ENCODE measurements at places on chromosomes 1 and 21. TPM values are rescaled to one million over a fixed set of nuclear protein-coding genes. Genes with fewer than 3 reads are reported as not detected.
A peak's percentile ranks its signal among the peaks of the same experiment; 100 is the strongest.

The LRRC53 gene
- total RNA-seq = not detected

The PLA2G5 gene
- 45.4 TPM for total RNA-seq

DNA sequence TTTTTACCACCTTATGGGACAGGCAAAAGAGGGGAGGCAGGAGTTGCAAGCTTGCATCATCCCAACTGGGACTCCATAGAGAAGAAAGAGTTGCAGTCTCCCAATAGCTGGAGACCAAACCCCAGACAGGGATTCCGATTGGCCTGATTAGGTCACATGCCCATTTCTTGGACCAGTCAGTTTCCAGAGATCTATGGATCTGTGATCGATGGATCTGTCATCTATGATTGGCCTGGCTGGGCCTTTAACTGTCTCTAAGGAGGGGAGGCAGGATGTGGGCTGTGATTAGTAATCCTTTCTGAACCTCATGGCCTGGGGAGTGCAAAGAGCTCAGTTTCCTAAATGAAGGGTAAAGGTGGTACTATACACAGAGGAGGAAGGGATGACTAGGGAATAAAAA lies 252.1 kb downstream of the MATN1 start:
- H3K27ac ChIP-seq = no peak overlapping the region
- H3K27me3 ChIP-seq = no peaks in the 10 kb centered on the region
- no peaks in the 10 kb centered on the region for H3K36me3 ChIP-seq
- no peak for DNase-seq
- H3K4me3 ChIP-seq = no peak overlapping the region
- H3K4me1 ChIP-seq = no peaks in the 10 kb centered on the region

GRCh38 chr1:185314411-185314810 lies 2.6 kb downstream of the IVNS1ABP start:
- peak overlapping the region; percentile 97 for H3K27ac ChIP-seq
- peak overlapping the region; percentile 2 for H3K4me3 ChIP-seq
- H3K36me3 ChIP-seq = peaks cover 11% of the 10 kb centered on the region
- no peak for DNase-seq

The C8A gene
- total RNA-seq = not detected

DNA sequence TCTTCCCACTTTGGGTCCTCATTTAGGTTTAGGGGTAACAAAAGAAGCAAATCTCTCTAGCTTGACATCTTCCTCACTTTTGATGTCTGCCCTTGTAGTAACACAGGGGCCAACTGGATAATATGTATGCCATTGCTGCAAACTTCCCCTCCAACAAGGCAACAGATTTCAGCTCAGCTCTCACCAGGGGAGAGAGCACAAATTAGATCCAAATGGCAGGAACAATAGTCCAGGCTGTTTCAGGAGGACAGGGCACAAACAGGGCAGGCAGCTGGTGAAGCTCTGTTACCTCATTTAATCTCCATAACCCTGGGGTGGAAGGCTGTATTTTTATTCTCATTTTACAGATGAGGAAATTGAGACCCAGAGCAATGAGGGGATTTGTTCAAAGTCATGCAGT lies 4.3 kb upstream of the PIK3R3 start:
- no peak overlapping the region for H3K27ac ChIP-seq
- no peak overlapping the region for H3K4me3 ChIP-seq
- H3K4me1 ChIP-seq = peaks cover 12% of the 10 kb centered on the region
- no peaks in the 10 kb centered on the region for H3K27me3 ChIP-seq
- DNase-seq = no peak

The LCE1E gene
- total RNA-seq = not detected

The AMY1C gene
- not detected for total RNA-seq

GRCh38 chr21:34919406-34919805 lies 129.7 kb downstream of the RUNX1 start:
- H3K4me3 ChIP-seq = no peak overlapping the region
- no peak for DNase-seq
- no peak overlapping the region for H3K27ac ChIP-seq
- no peaks in the 10 kb centered on the region for H3K4me1 ChIP-seq

The KCNJ6 gene
- total RNA-seq = not detected

DNA sequence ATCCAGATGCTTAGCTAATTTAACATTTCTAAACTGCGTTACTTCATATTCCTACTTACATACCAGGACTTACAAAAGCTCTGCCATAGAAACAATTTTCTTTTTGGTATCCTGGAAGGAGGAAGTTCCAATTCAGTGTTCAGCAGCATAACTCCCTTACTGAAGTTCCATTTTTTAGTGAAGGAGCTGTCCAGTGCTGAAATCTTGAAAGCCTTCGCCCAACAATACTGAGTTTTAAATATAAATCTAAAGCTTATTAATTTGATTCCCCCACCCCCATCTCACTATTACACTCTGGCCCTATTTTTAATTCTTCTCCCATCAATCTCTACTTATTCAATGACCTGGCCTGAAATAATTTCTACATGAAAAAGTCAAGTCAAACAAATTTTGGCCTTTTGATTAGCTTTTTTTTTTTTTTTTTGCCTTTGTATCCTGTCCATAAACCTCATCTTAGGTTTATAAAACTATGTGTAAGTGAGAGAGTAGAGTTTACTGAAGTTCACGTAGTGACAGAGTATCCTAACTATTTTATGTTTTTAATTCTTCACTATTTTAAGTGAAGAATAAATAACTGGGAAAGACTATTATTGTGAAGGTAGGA lies 323.0 kb upstream of the PLD5 start:
- H3K27ac ChIP-seq = no peak overlapping the region
- DNase-seq = no peak
- H3K36me3 ChIP-seq = no peaks in the 10 kb centered on the region
- no peaks in the 10 kb centered on the region for H3K27me3 ChIP-seq
- no peaks in the 10 kb centered on the region for H3K4me1 ChIP-seq

The MANEAL gene
- total RNA-seq = 1.4 TPM

The PGLYRP3 gene
- not detected for total RNA-seq

- no peaks in the 10 kb centered on the region for H3K36me3 ChIP-seq
- H3K27me3 ChIP-seq = no peaks in the 10 kb centered on the region
- no peak overlapping the region for H3K4me3 ChIP-seq
- no peaks in the 10 kb centered on the region for H3K4me1 ChIP-seq
- DNase-seq = no peak
- no peak overlapping the region for H3K27ac ChIP-seq
Measured at GRCh38 chr1:216937491-216937890, 214.3 kb upstream of the ESRRG start.

- no peak overlapping the region for H3K4me3 ChIP-seq
- H3K4me1 ChIP-seq = no peaks in the 10 kb centered on the region
- H3K27me3 ChIP-seq = no peaks in the 10 kb centered on the region
- no peaks in the 10 kb centered on the region for H3K36me3 ChIP-seq
Measured at GRCh38 chr1:162458236-162458635, 39.4 kb upstream of the UHMK1 start.

The UTP11 gene
- total RNA-seq = 58.5 TPM
